ENCODE measurements at places on chromosomes 5 and 9. TPM values are rescaled to one million over a fixed set of nuclear protein-coding genes. Genes with fewer than 3 reads are reported as not detected.

SERF1A gene
- polyA plus RNA-seq, result 10.3 TPM

PRR16 gene
- 0.16 TPM for polyA plus RNA-seq

PTRH1 gene
- polyA plus RNA-seq, result 6.3 TPM

GHR gene
- not detected for polyA plus RNA-seq

ZSWIM6 gene
- 7.9 TPM for polyA plus RNA-seq

UNC13B gene
- polyA plus RNA-seq, result 0.19 TPM

All from B cell (primary cell).